Omental fat pad (tissue), 4 donors: ENCODE measurements at places on chromosomes 6 and 20. TPM values are rescaled to one million over a fixed set of nuclear protein-coding genes. Genes with fewer than 3 reads are reported as not detected.

DNA sequence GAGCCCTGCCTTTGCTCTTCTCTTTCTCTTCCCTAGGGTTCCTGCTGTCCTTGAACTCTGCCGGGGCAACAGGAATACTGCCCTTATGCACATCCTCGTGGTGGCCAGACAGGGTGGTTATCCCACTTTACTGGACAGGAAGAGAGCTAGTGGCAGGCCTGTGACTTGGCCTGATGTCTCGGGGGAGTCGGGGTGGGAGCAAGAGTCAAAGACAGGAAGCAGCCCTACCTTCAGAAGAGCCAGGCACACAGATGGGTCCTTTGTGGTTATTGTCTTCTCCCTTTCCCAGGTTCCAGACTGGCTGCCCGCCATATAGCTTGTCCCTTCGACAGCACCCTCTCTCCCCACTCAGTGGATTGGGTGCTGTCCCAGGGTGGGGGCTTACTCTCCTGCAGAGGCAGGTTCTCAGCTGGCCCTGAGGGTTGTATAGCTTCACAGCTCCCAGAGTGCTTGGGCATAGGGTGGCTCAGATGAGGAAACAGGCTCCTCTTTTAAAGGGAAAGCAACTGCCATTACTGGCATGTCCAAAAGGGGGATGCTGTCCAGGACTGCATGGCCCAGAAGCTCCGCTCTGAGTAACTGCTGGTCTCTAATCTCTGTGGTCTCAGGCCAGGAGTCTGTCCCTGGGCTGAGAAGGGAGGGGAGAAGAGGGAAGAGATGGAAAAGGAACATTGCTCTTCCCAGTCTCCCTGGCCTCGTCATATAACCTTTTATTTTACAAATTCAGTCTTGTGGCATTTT, 17.3 kb downstream of the PLCG1 start:
- DNase-seq: no peak

DNA sequence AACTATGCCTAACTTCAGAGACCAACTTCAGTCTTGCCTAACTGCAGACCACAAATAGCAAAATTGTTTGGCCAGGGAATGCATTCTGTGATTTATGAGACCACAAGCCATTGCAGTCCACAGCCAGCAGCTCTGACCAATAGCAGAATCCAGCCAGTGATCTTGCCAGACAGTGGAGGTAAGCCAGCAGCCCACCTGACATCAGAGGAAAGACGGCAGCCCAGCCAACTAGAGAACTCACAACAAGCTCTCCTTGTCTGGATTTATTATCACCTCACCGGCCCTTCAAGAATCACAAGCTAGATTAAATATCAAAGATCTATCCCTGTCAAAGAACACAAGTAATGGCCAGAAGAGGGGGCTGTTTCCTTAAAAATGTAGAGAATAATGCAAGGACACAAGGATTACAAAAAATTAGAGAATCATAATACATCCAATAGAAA, 66.5 kb upstream of the SLC35F1 start:
- no peak for DNase-seq

DNA sequence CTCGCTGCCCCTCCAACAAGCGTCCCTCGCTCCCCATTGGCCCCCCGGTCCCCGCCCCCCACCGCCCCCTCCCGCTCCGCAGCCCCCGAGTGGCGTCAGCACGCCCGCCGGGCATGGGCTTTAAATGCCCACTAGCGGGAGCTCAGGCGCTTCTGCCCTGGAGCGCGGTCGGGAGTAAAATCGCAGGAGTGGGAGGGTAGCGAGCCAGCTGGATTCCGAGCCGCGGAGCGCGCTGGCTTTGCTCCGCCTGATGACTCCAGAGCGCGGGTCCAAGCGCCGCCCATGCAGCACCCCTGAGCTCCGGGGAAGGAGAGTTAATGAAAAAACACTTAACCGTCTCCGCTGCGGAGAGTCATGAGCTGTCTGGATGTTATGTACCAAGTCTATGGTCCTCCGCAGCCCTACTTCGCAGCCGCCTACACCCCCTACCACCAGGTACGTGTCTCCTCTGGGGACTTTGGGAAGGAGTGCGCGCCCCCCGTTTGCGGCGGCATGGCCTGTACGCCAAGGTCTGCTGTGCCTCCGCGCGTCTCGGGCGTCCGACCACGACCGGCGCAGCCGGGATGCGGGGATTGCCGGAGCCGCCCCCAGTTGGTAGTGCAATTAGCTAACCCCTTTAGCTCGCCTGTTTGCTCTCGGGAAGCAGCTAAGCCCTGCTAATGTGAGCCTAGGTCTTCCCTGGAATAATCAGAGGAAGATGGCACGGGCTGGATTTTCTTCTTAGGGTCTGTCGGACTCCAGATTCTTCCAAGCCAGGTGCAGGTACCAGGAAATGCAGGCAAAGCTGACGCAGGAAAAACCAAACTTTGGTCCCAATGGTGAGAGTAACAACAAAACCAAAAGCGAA, at the start of gene VGLL2:
TSS of gene VGLL2 (plus strand) at position 149 of the 847 bp plus-strand sequence. CDS start at position 355, 206 bp downstream.
- no peak for DNase-seq

DNA sequence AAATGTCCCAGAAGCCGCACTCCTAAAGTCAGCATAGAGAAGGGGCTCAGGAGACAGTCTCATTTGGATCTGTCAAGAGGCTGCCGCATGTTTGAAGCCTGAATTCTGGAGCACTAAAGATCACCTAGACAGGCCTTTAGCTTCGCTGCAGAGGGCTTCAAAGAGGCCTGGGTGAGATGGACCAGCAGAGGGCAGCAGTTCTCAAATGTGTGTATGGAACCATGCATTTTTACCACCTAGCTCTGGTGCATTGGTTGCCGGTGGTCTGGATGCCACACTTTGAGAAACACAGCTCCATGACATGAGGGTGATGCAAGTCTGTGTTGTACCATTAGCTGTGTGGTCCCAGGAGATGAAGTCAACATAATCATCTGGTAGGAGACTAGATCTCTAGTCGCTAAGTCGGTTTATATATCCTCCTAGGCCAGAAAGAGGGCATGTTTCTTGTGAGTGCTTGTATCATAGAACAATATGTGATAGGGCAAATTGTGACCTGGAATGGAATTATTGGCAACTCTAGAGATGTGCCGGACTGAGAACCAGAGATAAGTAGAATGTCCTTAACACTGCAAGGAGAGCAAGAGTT, 64.8 kb downstream of the KIAA0319 start:
- DNase-seq: peak; percentile 80

DNA sequence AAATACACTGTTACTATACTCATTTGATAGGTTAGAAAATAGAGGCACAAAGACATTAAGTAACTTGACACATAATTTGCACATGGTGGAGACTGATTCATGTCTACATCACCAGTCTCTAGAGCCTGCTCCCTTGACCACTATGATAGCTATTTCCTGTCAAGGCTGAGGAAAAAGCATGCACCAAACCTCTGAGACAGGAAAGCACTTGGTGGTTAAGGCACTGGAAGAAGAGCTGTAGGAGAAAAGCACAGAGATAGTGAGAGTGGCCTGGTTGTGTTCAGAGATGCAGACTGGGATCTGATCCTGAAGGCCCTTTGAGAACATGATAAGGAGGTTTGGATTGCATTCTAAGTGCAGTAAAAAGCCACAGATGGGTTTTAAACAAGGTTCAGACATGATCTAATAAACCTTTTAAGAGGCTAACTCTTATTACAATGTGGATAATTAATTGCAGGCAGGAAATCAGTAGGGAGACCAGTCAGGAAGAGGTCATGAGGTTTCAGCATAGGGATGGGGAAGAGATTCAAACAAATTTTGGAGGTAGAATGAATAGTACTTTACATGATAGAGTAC, 168.9 kb downstream of the PHF3 start:
- DNase-seq: no peak

- no peak for DNase-seq
Observed at GRCh38 chr6:40661726-40662125, 74.6 kb upstream of the LRFN2 start.

DNA sequence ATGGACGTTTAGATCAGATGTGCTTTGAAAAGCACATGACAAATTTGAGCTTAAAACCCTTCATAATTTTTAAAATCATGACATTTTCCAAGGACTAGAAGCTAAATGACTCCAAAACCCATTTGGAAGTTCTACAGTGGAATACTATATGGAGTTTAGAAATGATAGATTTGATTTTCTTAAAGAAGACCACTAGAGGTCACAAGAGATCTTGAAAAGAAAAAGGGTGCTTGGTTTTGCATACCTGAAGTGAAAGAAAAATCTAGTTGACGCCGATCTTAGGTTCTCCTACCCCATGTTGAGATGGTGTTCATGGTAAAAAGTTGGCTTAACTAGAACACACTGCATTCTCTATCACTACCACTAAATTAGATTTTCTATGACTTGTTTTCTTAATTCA, 31.5 kb downstream of the CFAP61 start:
- DNase-seq: no peak

DNA sequence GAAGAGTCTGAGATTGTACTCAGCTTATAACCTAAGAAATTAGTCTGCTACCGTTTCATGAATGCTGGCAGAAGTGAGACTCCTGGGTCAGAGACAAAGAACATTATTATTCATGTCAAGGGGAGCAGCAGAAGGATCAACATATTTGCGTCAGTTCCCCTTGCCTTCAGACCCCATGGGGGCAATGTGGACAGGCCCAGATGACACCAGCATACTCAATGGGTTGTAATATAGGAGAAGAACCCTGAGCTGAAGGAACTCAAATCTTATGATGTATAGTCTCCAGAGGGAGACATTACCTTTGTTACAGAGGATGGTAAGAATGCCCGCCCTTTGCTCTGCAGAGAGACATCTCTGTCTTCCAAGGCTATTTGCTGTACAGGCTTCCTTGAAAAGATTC, 384.4 kb downstream of the EPM2A start:
- no peak for DNase-seq

- peak; percentile 52 for DNase-seq
Observed at GRCh38 chr6:138545621-138545980, 46.3 kb upstream of the NHSL1 start.

DNA sequence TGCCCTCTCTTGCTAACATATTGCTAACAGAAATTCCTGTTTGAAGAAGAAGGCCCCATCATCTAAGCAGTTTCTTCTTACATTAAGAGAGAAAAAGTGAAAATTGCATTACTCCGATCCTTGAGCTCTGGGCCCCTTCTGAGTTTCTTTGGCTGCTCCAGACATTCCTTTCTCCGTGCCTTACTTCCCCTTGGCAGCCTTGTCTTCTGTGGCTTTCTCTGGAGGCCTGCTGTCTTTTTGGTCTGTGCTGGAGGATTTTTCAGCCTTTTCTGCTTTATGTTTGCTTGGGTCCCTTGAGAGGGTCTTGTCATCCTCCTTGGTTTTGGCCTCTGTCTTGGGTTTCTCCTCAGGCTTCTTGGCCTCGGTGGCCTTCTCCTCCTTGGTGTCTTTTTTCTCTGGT, 378.8 kb upstream of the CHD6 start:
- no peak for DNase-seq

- no peak for DNase-seq
Observed at GRCh38 chr6:35360349-35361138, 18.2 kb downstream of the PPARD start.

DNA sequence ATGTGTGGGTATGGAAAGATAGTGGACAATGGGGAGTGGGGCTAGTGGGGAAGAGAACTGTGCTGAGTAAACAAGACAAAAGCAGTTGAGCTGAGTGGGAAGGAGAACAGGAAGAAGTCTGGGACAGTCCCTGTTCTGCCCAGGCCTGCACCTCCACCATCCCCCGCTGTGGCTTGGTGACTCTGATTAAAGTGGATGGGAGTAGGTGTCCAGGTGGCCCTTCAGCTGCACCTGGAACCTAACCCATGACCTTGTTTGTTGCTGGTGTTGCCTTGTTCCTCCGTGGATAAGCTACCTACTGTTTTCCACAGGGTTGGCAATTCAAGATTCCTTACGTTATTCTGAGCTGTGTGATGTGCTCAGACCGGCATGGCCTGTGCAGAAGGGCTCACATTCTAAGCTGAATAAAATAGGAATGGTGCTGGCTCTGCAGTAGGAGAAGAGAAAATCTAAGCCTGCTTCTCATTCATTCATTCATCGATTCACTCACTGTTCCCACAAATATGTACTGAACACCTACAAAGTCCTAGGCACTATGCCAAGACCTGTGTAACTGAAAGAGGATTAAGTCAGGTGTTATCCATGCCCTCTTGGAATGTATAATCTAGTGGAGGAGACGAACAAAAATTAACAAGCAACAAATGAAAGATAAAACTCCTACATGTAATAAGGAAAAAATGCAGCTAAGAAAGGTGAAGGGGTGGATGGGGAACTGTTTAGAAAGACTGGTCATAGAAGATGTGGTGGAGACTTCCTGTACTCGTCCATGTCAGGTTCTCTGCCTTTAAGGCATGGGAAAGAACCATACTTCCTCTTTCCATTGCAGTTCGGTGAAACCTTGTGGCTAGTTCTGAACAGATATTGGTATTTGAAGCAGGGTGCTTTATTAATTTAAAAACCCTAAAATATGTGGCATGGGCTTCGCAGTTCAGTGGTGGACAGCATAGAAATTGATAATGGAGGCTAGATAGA, 10.1 kb upstream of the CALHM6 start:
- DNase-seq: no peak

GRCh38 chr6:166907871-166908806, 48.2 kb downstream of the RNASET2 start:
- no peak for DNase-seq

GRCh38 chr20:17647391-17648314, 34.4 kb downstream of the RRBP1 start:
- no peak for DNase-seq

GRCh38 chr6:170311696-170312095, 5.1 kb downstream of the FAM120B start:
- DNase-seq: no peak

- DNase-seq: no peak
Observed at GRCh38 chr20:3251806-3252205, 12.8 kb upstream of the SLC4A11 start.

GRCh38 chr20:25033924-25034300, 24.0 kb downstream of the ACSS1 start:
- DNase-seq: no peak

- no peak for DNase-seq
Observed at GRCh38 chr20:5729348-5729747, 20.9 kb upstream of the SHLD1 start.

GRCh38 chr20:25030007-25030648, 27.8 kb downstream of the ACSS1 start:
- no peak for DNase-seq

- no peak for DNase-seq
Observed at GRCh38 chr20:34541264-34541901, 17.1 kb upstream of the MAP1LC3A start.

DNA sequence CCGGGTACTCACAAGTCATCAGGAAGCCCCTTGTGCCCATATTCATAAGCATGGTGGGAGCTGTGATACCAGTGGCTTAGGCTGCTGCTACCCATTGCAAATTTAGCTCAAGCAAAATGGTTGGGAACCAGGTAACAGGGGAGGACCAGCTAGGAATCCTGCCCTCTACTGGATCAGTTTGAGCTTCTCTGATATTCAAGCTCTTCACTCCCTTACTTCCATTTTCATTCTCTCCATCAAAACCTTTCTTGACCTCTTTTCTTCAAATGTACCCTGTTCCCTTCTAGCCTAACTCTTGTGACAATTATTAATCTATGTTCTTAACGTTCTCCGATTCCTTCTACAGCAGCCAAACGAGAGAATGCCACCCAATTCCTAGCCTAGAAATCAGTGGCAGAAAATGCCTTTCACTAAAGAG, 9.7 kb downstream of the NOL7 start:
- no peak for DNase-seq

The CGA gene
- not detected for total RNA-seq

The TSPO2 gene
- total RNA-seq: not detected

The TINAG gene
- total RNA-seq: not detected

The CDH22 gene
- 0.24 TPM for total RNA-seq

The CASS4 gene
- total RNA-seq: 10.6 TPM

The LSM2 gene
- total RNA-seq: 29.8 TPM

The C6orf163 gene
- total RNA-seq: 7.4 TPM

The ADGRF4 gene
- total RNA-seq: not detected

The PKIG gene
- 133 TPM for total RNA-seq

The RIPOR2 gene
- 13.9 TPM for total RNA-seq

The OOEP gene
- total RNA-seq: not detected

The MTFR2 gene
- 0.63 TPM for total RNA-seq

The MANEA gene
- total RNA-seq: 14.6 TPM
